HEK293T (cell line): ENCODE measurements at places on chromosomes 3 and 15.

DNA sequence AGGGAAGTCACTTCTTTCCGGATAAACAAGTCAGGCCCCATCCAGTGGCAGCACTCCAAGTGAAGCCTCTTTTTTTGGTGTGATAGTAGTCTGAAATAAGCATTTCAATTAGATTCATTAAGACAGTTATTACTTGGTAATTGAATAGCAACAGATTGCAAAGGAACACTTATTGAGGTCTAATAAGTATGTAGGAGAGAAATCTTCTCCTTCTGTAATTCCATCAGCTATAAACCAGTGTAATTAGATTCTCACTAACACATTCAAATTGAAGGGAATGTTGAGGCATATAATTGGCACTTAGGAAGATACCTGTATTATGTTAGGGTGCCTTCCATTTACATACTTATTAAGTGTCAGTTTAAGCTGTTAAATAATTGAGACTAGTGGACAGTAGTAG lies 73.9 kb downstream of the SEMA6D start:
- no peak for DNase-seq

DNA sequence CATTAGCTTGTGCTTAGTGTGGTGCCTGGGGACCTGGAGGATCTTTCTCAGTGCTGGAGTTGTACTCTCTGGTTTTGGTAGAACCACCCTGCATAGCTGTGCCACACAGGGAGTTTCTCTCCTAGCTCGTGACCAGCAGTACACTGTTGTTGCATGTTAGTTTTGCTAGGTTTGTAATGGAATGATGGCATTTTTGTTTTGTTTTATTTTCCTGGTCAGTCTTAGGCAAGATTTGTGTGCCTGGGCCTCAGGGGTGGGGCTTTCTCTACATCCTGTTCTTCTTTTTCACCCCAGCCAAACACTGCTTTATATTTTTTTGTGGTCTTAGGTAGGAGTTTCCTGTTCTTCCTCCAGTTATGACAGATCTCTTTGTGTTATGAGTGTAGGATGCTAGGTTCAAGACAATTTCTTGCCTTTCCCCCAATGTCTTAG lies 534.5 kb upstream of the KCNMB2 start:
- no peak for DNase-seq

- no peak for DNase-seq
These were observed 125.2 kb downstream of the TMCO5A start for GRCh38 chr15:38059665-38060064.

GRCh38 chr3:157305392-157305791 lies 131.3 kb upstream of the PTX3 start:
- DNase-seq = no peak

DNA sequence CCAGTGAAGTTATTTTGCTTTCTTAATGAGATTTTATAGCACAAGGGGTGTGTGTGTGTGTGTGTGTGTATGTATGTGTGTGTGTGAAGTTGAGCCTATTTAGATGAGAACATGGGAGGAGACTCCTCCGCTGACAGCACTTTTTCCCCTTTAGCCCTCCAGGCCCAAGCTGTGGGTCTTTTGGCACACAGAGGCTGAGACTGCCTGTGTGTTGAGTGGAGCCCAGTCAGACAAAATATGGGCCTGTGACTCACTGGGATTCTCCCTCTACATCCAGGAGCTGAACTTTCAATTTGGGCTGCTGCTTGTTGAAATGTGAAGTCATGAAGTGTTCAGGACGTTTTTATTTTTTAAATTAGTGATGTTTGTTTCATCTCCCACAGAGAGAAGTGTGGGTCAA lies 108.0 kb downstream of the MFSD1 start:
- DNase-seq = no peak

- peak; percentile 14 for DNase-seq
These were observed 390.7 kb downstream of the EFHB start for GRCh38 chr3:19543212-19543841.

DNA sequence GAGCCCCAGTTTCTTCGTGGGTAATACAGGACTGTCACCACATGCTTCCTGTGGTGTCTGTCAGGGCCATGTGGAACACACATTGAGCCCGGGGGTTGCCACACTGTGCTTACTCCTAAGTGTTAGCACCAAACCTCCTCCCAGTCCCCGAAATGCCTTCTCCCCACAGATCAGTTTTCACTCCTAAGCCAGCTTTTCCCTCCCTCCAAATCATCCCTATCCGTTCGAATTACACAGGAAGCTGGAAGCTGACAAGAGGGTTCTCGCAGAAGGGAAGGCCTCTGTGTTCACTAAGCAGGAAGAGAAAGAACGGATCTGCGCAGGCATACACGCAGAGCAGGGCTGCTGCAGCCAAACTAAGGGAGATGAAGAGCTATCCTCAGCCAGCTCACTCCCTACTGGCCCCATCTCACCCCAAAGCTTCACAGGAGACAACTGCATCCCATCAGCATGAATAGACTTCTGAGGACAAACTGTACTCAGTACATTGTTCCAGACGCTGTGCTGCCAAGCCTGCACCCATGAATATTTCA lies 32.3 kb downstream of the XXYLT1 start:
- no peak for DNase-seq

DNA sequence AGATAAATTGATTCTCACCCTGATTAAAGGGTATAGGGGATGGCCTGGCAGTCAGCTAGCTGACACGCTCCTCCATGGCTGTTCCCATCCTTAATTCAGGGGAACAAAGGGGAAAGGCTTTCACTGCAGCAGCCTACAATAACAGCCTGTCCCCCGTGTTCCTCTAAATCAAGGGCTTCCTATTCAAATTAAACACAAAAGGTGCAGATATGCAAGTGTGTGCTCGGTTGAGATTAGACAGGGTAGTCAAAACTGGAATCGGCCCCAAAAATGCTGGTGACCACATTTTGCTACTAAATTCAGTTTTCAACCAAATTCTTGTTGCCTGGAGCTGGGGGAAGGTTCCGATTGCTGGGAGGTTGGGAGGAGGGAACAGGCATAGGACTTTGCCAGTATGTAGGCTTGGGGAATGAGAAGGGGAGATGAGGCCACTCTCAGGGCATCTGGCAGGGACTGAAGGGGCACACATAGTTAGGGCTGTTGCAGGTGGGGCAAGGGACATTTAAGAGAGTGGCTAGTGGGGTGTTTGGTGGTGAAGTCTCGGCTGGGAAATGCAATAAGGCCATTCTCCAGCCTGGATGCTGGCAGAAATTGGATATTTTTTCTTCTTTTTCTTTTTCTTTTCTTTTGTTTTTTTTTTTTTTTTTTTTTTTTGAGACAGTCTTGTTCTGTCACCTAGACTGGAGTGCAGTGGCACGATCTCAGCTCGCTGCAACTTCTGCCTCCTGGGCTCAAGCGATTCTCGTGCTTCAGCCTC lies 32.9 kb upstream of the CTSH start:
- DNase-seq = no peak

DNA sequence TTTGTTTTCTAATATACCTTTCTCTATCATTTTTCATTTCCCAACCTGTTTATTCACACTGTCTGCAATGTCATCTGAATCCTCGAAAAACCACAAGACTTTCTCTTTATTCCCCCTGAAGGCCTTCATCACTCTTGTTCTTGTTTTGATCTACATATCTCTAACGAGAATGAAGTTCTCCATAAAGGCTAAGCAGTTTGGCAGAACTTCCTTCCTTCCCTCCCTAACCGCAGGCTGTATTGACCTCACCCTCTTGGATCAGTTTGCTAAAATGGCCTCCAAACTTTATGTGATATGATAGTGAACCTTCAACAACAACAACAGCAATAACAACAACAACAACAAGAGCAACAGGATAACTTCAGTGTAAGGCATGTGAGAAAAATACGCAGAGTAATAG lies 392.8 kb downstream of the TIGIT start:
- no peak for DNase-seq

- DNase-seq = no peak
These were observed 47.1 kb upstream of the SERPINI2 start for GRCh38 chr3:167521006-167521355.

DNA sequence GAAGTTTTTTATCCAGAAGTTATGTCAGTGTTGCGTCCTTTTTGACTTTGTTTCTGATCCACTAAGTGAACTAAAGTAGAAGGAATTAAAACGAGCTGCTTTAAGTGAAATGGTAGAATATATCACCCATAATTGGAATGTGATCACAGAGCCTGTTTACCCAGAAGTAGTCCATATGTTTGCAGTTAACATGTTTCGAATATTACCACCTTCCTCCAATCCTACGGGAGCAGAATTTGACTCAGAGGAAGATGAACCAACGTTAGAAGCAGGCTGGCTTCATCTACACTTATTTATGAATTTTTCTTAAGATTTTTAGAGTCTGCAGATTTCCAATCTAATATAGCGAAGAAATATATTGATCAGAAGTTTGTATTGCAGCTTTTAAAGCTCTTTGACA lies 57.6 kb downstream of the DNAH1 start:
- DNase-seq = no peak

GRCh38 chr15:44101286-44101685 lies 93.8 kb downstream of the FRMD5 start:
- no peak for DNase-seq

GRCh38 chr3:76500746-76501275 lies 539.1 kb upstream of the ROBO2 start:
- DNase-seq = no peak

DNA sequence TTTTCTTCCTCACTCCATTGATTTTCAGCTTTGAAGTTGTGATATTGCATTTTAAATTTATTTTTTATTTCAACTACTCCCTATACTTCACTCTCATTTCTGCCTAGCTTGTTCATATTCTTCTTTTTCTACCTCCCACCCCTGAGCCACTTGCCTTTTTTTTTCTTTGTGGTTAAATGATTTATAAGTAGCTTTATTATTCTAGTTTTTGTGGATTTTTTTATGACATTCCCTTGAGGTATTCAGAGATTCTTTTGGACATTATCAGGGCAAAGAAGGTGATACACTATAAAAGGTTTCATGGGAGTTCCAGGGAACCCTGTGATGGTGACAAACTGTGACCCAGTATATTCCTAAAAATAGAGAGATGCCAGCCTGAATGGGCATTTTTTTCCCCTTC lies 3.3 kb downstream of the C15orf61 start:
- DNase-seq = no peak

DNA sequence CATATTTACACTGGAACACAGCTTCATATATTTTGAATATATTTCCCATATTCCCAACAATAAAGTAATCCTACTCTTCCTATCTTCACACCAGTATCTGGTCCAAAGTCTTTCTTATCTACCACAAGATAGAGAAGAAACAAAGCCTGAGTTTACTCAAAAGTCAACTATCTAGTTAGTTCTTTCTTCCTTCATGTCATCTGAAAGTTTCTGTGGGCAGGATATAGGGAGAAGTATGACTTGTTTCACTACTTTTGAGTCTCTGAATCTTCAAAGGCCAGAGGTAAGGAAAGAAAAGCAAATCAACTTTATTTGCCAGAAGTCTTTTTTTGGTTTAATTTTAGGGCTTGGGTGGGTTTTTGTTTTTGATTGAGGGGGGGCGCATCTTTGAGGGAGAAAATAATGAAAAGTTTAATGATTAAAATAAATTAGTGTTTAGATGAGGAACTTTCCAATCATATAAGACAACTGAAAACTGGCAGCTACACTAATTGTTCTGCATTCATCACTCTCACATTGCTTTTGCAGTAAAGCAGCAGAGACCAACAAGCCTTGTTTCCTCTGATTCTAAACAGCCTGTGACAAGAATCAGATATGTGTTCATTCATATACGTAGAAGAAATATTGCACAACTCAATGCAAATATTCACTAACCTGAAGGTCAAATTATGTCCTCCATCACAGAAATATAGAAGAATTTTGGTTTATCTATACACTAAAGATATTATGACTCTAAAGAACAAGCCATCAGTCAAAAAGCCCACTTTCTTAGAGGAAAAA lies 421.4 kb downstream of the SHQ1 start:
- DNase-seq = no peak

GRCh38 chr3:172177046-172177445 lies 137.7 kb downstream of the FNDC3B start:
- no peak for DNase-seq

GRCh38 chr3:105606016-105606415 lies 239.3 kb downstream of the ALCAM start:
- DNase-seq = no peak

DNA sequence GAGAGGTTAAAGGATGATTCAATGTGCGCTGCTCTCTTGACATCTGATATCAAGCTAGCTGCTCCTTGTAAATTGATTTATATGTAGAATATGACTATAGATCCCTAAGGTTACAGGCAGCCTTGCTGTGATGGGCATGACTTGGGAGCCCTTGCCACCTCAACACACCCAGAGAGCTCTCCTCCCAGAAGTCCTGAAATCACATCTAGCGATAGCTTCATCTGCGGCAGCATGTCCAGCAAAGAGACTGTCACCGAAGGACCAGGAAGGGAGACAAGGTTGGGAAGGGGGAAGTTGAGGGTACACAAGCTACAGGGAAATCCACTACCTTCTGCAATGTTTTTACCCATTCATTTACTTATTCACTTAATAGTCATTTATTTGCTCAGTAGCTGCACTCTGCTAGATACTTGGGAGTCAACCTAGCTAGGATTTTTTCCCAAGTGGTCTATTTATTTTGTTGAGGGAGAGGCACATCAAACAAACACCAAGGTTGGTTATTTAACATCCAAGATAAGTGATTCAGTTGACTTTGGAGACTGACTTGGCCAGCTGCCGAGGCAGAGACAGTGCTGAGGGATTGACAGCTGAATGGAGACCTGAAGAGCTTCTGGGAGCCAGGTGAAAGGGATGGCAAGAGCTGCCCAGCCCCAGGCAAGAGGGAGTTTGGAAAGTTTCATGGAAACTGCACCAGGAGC lies 205.8 kb upstream of the IL12A start:
- no peak for DNase-seq

- DNase-seq = no peak
These were observed 49.7 kb downstream of the PDHB start for GRCh38 chr3:58383904-58384303.

GRCh38 chr3:63809607-63810006 lies 9.5 kb upstream of the C3orf49 start:
- no peak for DNase-seq

- no peak for DNase-seq
These were observed 96.5 kb upstream of the TNFAIP8L3 start for GRCh38 chr15:51191072-51191670.

- DNase-seq = no peak
These were observed 21.6 kb downstream of the B4GALT4 start for GRCh38 chr3:119219069-119219468.

DNA sequence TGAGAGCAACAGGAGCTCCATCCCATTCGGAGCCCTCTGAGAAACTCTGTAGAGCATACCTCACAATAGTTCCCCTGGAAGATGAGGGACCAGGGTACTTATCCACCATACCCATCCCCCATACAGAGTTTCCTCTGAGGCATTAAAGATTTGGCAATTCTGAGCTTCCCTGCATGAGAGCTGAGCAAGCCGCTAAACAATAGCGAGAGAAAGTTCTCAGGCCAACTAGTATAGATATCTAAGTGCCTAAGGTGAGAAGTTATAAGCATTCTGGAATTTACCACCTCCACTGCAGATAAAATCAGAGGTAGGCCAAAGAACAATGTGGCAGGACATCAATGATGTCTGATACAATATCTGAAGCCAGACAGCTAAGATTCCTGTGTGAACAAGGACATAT lies 129.1 kb upstream of the MBNL1 start:
- DNase-seq = no peak
